Skeletal muscle cell (primary cell): ENCODE measurements at places on chromosomes 5 and 9.

- no peak for DNase-seq
Measured at GRCh38 chr9:128385496-128386460, 14.6 kb downstream of the URM1 start.

- DNase-seq = no peak
Measured at GRCh38 chr5:10987925-10988504, 227.0 kb upstream of the DAP start.

- peak; percentile 5 for DNase-seq
Measured at GRCh38 chr5:64165500-64166200, at the start of gene RNF180. Gene RNF180 (plus strand): TSS chr5:64165843. CDS start chr5:64200808, 34,965 bp downstream.

DNA sequence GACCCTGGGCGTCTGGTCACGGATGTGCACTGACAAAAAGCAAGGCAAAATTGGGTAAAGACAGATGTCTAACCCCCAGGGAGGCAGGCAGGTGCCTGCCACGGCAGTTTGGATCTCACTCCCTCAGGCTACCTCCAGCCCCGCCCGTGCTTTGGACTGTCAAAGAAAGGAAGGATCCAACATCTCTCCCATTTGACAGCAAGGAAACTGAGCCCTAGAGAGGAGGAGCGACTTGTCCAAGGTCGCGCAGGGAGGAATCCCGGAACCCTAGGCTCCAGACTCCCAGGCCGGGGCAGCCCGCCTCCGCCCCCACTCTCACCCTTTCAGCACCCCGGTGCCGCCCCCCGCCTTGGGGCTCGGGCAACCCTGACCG is 376 bp downstream of the GOLGA1 start:
- DNase-seq = no peak

DNA sequence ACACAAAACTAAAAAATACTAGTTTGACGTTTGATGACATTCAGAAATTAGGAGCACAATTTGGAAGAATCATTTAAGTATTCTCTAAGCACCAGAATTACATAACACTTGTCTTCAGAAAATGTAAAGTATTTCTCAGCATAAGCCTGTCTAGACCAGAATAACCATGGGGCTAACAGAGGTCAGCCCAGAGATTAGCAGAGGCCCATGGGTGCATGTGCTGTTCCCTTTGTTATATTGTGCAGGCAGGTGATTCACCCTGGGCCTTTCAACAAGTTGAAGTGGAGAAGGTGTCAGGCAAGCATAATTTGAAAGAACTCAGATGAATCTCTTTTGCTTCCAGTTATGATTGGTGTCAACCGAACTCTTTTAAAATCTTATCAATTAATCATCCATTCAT is 227.9 kb downstream of the LURAP1L start:
- no peak for DNase-seq

DNA sequence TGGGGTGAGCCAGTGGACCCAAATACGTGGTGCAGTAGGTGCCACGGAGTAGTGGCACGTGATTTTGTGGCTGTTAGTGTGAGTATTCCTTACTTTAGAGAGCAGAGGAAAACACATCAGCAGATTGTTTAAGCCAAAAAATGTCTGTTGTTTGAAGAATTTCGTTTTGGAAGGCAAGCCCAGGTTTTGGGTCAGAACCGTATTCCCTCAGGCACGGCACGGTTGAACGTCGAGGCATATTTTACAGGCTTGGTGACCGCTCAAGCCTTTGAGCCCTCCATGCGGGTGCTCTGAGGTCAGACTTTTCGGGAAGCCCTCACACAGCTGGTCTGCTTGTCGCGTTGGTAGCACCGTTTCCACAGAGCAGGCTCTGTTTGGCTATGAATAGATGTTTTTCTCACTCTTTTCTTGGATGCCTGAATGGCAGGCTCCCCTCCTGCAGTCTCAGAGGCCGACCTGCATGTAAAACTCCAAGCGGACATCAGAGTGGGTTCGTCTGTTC is 27.2 kb downstream of the NEK6 start:
- DNase-seq = no peak

- no peak for DNase-seq
Measured at GRCh38 chr9:20326516-20326915, 295.8 kb downstream of the MLLT3 start.

DNA sequence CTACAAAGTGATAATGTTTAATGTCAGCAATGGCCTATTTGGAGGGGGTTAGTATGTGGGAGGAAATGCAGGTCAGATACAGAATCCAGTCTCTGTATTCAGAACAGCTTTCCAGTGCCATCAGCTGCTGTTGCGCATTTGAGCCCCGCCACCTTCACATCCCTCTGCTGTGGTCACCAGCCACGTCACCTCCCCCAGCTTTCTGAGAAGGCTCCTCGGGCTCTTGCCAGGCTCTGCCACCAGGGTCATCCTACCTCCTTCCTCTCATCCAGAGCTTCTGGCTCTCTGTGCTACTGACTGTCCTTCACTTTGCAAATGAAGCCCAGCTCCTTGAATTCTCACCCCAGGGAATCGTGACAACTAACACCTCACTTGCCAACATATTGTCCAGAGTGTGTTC is 138.8 kb downstream of the PIK3R1 start:
- no peak for DNase-seq

GRCh38 chr5:16726538-16726946 is 109.7 kb upstream of the RETREG1 start:
- no peak for DNase-seq

DNA sequence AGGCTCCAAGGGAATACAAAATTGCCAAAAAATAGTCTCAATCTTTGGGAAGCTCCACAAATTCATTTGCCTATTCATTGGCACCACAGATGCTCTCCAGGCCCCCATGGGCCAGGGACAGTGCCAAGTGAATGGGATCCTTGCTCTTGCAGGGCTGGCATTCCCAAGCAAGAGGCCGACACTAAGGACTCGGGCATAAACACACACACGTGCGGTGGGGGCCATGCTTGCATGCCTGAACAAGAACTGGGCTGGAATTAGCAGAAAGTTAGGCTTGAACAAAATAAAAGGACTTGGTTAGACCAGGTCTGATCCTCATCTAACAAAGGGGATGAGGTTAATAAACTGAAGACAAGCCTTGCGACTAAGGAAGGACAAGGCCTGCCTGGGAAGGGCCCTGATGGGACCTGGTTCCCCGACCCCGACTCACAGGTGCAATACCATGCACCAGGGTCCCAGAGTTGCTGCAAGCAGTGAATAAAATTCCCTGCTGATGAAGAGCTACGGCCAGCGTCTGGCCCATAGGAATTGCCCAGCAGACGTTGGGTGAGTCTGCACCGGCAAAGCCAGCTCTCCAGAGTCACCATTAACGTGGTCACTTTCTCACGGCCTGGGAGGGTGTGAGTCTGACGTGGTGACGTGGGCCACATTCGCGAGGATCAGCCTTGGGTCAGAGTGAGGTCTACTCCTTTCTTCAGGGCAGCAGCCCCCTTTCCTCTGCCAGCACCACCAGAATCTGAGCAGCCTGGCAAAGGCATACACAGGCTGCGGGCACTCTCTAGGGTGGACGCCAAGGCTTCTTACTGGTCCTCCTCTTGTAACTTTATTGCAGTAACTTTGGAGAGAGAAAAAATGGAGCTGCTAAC is 77.4 kb upstream of the FCN1 start:
- no peak for DNase-seq

DNA sequence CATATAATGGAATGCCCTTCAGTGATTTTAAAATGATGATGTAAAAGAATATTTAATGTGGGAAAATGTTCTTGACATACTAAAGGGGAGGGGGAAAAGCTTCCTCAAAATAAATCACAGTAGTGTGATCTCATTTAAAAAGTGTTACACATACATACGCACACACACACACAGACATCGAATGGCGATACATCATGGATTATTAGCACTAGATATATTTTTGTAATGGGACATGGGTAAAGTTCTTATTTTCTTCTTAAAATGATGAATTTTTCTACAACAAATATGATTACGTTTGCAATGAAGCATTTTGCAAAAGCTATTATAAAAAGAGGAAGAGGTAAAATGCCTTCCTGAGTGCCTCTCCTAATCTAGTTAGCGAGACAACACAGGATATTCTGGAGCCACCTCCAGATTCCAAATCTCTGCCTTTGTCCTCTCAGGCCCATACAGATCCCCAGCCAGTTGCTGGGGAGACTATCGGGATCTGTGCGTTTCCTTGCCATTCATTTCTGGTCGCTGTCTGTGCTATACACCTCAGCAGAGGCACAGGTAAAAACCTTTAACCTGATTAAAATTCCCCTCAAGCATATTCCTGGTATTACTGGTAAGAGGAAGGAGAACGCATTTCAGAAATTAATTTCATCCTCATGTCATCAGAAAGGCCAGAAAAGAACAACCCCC is 69.6 kb downstream of the SLC28A3 start:
- DNase-seq = no peak
